A375 (cell line): ENCODE measurements at places on chromosomes 16 and 17. TPM values are rescaled to one million over a fixed set of nuclear protein-coding genes. Genes with fewer than 3 reads are reported as not detected.

Gene ABCC3
- total RNA-seq: 22.4 and 22.9 TPM in 2 replicates

Gene GAS2L2
- total RNA-seq: not detected in 2 replicates

Gene CA5A
- not detected in 2 replicates for total RNA-seq

Gene NLK
- total RNA-seq: 16.3 and 20.3 TPM in 2 replicates

Gene GNAO1
- total RNA-seq: 1.8 and 6.1 TPM in 2 replicates

Gene MSLN
- total RNA-seq: 9.2 and 11.1 TPM in 2 replicates

Gene ARHGAP44
- total RNA-seq: 2.5 and 4.5 TPM in 2 replicates

Gene QRICH2
- total RNA-seq: 0.60 and 1.4 TPM in 2 replicates

Gene RDM1
- total RNA-seq: 3.1 and 4.3 TPM in 2 replicates

Gene CHRNE
- 0.19 and 0.38 TPM in 2 replicates for total RNA-seq

Gene MYH1
- not detected in 2 replicates for total RNA-seq

Gene ITGAX
- total RNA-seq: 2.4 and 3.4 TPM in 2 replicates

Gene KIF19
- total RNA-seq: not detected in 2 replicates

Gene KATNIP
- 12.2 and 17.4 TPM in 2 replicates for total RNA-seq

Gene SLC6A2
- not detected in 2 replicates for total RNA-seq

Gene STXBP4
- 3.8 and 8.0 TPM in 2 replicates for total RNA-seq

Gene ZNF423
- 0.08 TPM in 1 of 2 replicates, not detected in the other for total RNA-seq

Gene CEP295NL
- 0.49 and 0.80 TPM in 2 replicates for total RNA-seq

Gene CENPX
- 81.1 and 86.3 TPM in 2 replicates for total RNA-seq

Gene GPR142
- not detected in 2 replicates for total RNA-seq

Gene SLFN5
- total RNA-seq: 35.4 and 42.7 TPM in 2 replicates

Gene TCAP
- 1.1 and 1.6 TPM in 2 replicates for total RNA-seq

Gene KRT24
- total RNA-seq: not detected in 2 replicates

Gene CARHSP1
- 159 and 207 TPM in 2 replicates for total RNA-seq

Gene ACSM3
- 0.41 and 1.9 TPM in 2 replicates for total RNA-seq

Gene HS3ST6
- total RNA-seq: not detected in 2 replicates

Gene GAN
- total RNA-seq: 3.5 and 4.3 TPM in 2 replicates

Gene CTRB2
- total RNA-seq: 0.26 TPM in 1 of 2 replicates, not detected in the other

Gene ZNF207
- 114 and 121 TPM in 2 replicates for total RNA-seq

Gene MYH11
- not detected in 2 replicates for total RNA-seq

Gene TBC1D28
- not detected in 2 replicates for total RNA-seq

Gene TBX21
- not detected in 2 replicates for total RNA-seq

Gene FBXO31
- 24.6 and 34.1 TPM in 2 replicates for total RNA-seq
